NCI-H748 treated with DMSO at 0.1 percent for 48 hours (cell line): ENCODE measurements at places on chromosomes 16 and 17.

GRCh38 chr16:55391760-55392375 lies 67.9 kb downstream of the IRX6 start:
- DNase-seq, result no peak

- no peak for DNase-seq
Measured at GRCh38 chr16:67537636-67538591, 9.3 kb downstream of the RIPOR1 start.

GRCh38 chr16:81442916-81443687 lies 1.5 kb upstream of the CMIP start:
- no peak for DNase-seq

DNA sequence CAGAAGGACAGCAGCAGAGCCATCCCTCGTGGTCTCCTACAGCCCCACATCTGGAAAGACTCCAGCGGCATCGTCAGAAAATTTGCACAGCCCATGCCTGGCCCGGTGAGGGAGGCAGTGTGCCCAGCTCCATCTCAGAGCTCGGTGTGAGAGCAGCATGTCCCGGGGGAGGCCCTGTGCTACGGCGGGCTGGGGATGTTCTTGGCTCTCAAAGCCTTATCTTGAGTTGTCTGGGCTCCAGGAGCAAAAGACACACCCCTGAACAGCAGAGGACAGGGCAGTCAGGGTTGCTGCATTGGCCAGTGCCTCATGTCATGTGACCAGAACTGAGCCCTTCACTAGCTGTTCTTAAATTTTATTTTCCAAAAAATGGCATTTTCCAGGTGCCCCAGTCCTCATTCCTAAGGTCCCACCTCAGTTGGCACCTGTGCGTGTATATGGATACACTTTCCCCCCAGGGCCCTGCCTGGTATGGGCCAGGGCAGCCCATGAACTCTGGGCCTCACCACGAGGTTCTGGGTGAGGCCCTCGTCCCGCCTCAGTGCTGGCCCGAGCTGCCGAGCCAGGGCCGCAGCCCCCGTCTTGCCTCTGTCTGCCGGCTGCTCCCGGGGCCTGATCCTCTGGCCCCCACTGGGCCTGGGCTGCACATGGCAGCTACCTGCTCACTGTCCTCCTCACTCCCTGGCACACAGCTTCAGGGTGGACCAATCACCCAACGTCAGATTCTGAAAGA lies 3.0 kb downstream of the NUDT16L1 start:
- no peak for DNase-seq

DNA sequence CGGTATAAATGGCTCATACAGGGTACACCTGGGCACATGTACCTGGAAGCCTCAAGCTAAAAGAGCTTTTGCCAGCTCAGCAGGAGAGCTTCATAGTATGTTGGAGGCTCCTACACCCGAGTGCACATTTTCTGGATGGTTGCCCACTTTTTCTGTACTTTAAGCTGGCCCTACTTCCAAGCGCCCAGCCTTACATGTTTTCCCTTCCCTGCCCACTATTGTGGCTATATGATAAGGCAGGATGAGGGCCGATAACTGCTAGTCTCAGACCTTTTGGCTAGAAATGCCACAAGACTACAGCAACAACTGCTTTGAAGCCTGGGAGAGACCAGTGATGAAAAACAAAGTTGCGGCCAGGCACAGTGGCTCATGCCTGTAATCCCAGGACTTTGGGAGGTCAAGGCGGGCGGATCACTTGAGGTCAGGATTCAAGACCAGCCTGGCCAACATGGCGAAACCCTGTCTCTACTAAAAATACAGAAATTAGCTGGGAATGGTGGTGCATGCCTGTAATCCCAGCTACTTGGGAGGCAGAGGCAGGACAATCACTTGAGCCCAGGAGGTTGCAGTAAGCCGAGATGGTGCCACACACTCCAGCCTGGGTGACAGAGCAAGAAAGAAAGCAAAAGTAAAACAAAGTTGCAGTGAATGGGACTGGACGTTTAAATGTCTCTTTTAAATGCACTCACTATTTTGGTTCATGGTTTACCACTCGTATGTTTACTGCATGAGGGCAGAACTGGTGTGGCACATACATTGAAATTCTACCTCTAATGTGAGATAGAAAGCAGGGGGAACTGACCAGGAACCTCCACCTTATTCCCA lies 14.2 kb upstream of the MARCHF10 start:
- no peak for DNase-seq

DNA sequence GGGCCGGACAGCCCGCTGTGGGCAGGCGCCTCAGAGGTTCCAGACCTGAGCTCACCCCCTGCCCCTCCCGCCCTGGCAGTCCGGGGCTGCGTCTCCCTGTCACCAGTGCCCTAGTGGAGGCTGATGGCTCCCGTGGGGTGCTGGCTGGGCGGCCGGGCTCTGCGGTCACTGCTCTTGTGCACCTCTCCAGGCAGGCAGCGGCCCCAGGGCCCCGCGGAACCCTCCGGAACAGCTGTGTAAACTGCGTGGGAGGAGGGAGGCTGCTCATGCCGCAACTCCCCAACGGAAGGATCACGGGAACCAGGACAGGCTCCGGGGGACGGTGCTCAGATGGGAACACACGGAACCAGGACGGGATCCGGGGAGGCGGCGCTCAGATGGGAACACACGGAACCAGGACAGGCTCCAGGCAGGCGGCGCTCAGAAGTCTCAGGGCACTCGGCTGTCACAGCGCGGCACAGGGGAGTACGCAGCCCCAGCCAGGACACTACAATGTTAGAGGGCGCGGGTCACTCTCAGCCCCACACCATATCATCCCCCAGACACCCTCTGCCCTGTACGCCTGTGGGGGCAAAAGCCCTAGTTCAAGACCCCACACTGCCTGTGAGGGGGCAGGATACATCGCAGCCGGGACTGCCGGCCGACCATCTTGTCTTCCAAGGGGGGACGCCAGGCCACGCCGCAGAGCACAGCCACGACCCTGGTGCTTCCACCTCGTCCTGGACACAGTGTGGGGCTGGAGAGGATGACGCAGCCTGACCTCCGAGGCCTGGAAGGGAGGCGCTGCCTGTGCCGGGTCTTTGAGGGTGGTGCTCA lies 74.0 kb upstream of the GNG13 start:
- DNase-seq, result no peak

DNA sequence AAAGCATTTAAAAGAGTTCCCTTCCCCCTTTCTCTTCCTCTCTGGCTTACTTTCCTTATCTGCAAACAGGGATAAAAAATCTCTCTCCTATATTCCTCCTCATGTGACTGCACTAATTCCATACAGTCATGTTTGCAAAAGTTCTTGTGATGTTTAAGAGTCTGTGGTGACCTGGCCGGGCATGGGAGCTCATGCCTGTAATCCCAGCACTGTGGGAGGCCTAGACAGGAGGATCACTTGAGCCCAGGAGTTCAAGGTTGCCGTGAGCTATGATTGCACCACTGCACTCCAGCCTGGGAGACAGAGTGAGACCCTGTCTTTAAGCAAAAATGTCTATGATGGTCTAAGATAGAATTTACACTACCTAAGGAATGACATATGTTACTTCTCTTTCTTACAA lies 19.6 kb downstream of the NOG start:
- no peak for DNase-seq

GRCh38 chr16:13426269-13426668 lies 493.7 kb upstream of the ERCC4 start:
- DNase-seq, result no peak

DNA sequence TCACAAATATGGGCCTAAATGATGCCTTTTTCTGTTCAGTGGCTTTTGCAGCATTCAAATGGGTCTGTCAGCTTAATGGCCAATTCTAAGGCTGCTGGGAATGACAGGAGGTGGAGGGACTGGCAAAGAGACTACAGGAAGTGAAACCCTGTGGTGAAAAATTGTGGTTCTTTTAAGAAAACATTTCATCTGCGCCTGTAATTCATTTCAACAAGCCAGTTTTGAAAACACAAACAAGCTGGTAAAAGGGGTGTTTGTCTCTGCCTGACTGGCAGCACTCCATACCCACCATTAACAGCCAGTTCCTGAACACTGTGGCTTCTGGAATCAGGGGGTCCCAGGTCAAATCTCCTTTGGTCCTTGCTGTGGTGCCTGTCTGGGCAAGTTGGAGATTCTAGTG lies 3.6 kb upstream of the KDM8 start:
- no peak for DNase-seq
